ENCODE measurements at places on chromosomes 1 and 21. TPM values are rescaled to one million over a fixed set of nuclear protein-coding genes. Genes with fewer than 3 reads are reported as not detected.

The UBXN11 gene
- total RNA-seq = 17.1 TPM

The MYBPH gene
- total RNA-seq = not detected

The FOXJ3 gene
- 48.9 TPM for total RNA-seq

The GPR37L1 gene
- not detected for total RNA-seq

The FBXO2 gene
- total RNA-seq = 1.0 TPM

The PTPN14 gene
- 29.7 TPM for total RNA-seq

The ECM1 gene
- total RNA-seq = 1.5 TPM

The TAS1R3 gene
- 0.38 TPM for total RNA-seq

The AKR7A3 gene
- 1.8 TPM for total RNA-seq

The ATP1A2 gene
- not detected for total RNA-seq

The CFAP45 gene
- total RNA-seq = 1.5 TPM

The LCE1F gene
- total RNA-seq = not detected
